ENCODE measurements at places on chromosomes 12 and 14. TPM values are rescaled to one million over a fixed set of nuclear protein-coding genes. Genes with fewer than 3 reads are reported as not detected.
A peak's percentile ranks its signal among the peaks of the same experiment; 100 is the strongest.

DNA sequence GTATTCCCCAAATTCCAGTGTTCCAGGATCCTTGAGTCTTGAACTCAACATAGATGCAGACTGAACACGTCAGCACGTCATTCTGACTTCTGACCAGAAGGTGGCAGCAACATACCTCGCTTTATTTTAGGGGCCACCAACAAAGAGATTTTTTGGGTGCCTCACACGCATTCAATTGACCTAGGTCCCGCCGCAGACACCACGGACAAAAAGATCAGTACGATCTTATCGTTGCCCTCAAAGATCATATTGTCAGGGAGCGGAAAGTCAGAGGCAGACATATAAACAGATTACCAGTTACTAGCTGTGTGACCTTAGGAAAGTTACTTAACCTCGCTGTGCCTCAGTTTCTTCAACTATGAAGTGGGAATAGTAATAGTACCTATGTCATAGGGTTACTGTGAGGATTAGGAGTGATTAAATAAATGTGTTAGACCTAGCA, 6.5 kb upstream of the PRPH start:
- peak; percentile 92 for DNase-seq
- H3K4me3 ChIP-seq, result no peak overlapping the region
- H3K4me1 ChIP-seq, result peaks cover 4% of the 10 kb centered on the region

The ATP5F1B gene
- total RNA-seq, result 681 TPM

The MMP17 gene
- total RNA-seq, result 10.9 TPM

The VSX2 gene
- not detected for total RNA-seq

GRCh38 chr12:79673354-79673753, 17.4 kb downstream of the PAWR start:
- no peaks in the 10 kb centered on the region for H3K27me3 ChIP-seq
- H3K36me3 ChIP-seq, result peaks cover 5% of the 10 kb centered on the region
- no peaks in the 10 kb centered on the region for H3K4me1 ChIP-seq
- no peak overlapping the region for H3K27ac ChIP-seq
- no peak overlapping the region for H3K4me3 ChIP-seq

GRCh38 chr14:53542732-53543131, 389.6 kb upstream of the DDHD1 start:
- H3K27me3 ChIP-seq, result no peaks in the 10 kb centered on the region
- no peak overlapping the region for H3K27ac ChIP-seq
- DNase-seq, result no peak
- H3K4me3 ChIP-seq, result no peak overlapping the region
- no peaks in the 10 kb centered on the region for H3K36me3 ChIP-seq

The IRF9 gene
- 26.9 TPM for total RNA-seq

The ENO2 gene
- total RNA-seq, result 139 TPM

DNA sequence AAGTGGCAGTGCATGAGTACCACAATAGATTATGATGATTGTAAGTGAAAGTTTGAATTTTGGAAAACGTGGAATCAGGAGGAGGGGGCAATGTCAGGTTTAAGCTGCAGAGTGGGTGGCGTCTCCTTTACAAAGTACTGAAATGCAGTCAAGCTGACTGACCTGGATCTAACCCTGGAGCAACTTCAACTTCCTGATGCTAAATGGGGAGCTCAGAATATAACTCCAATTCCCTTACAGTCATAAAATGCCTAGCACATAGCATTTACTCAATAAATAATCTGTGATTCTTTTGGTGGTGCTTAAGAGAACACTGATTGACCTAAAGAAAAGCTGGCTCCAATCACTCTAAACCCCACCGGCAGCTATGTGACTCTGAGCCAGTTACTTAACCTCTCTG, 38.5 kb downstream of the CCDC60 start:
- no peaks in the 10 kb centered on the region for H3K36me3 ChIP-seq
- H3K27ac ChIP-seq, result no peak overlapping the region
- no peak for DNase-seq
- H3K4me3 ChIP-seq, result no peak overlapping the region
- peaks cover 8% of the 10 kb centered on the region for H3K4me1 ChIP-seq

- no peak overlapping the region for H3K4me3 ChIP-seq
- no peaks in the 10 kb centered on the region for H3K4me1 ChIP-seq
- H3K36me3 ChIP-seq, result no peaks in the 10 kb centered on the region
Measured at GRCh38 chr14:86055512-86056075, 525.6 kb downstream of the FLRT2 start.

The SLC5A8 gene
- not detected for total RNA-seq

DNA sequence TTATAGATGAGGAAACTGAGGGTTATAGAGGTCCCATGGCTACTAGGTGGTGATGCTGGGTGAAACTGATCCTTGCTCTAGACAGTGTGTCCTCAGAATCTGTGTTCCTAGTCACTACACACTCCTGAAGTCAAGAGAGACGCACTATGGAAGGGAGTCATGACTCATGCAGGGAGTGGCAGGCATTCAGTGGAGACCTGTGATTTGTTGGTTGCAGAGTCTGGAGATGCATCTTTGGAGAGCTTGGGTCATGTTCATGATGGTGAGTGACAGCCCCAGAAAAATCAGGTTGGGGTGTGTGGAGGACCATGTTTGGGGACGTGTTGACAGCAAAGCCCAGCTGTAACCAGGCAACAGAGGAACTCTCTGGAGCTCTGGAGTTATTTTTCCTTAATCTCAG, 38.0 kb upstream of the FBXO21 start:
- H3K27me3 ChIP-seq, result no peaks in the 10 kb centered on the region
- DNase-seq, result no peak
- peaks cover 4% of the 10 kb centered on the region for H3K4me1 ChIP-seq
- H3K27ac ChIP-seq, result no peak overlapping the region
- H3K36me3 ChIP-seq, result no peaks in the 10 kb centered on the region

The PPM1H gene
- total RNA-seq, result 75.2 TPM

DNA sequence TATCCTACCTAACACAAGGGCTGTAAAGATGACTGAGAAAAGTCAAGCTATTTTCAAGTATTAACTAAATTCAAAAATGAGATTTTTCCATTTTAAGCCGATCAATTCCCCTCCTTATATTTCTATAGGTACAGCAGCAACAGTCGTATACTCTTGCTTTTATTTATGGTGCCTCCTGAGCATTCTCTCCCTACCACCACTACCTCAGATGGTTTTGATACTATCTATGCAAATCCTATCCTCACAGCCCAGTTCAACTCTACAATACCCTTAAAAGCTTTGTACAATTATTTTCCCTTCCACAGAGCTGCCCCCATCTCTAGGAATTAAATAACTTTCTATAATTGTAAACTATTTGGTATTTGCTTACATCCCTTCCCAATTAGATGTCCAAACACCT, 52.1 kb downstream of the GALC start:
- no peaks in the 10 kb centered on the region for H3K27me3 ChIP-seq
- no peak for DNase-seq
- H3K4me1 ChIP-seq, result no peaks in the 10 kb centered on the region
- H3K27ac ChIP-seq, result no peak overlapping the region

DNA sequence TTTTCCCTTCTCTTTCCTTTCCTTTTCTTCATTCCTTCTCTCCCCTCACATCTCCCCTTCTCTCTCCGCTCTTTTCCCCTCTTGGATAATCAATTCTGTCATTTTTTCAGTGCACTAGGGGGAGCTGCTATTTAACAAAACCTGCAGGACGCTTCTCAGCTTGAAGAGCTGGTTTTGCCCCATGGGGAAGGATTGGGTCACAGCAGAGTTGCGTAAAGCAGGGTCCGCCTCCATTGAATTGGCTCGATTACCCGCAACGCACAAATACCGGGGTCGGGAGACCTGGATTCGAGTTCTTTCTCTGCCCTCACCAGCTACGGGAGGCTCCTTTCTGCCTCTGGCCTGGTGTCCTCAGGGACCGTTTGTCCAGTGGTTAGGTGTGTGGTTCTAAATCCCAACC, 42.1 kb upstream of the CHGA start:
- peak; percentile 75 for DNase-seq
- H3K27me3 ChIP-seq, result no peaks in the 10 kb centered on the region

- H3K36me3 ChIP-seq, result no peaks in the 10 kb centered on the region
- DNase-seq, result no peak
- H3K4me1 ChIP-seq, result no peaks in the 10 kb centered on the region
- no peak overlapping the region for H3K4me3 ChIP-seq
- H3K27ac ChIP-seq, result no peak overlapping the region
Measured at GRCh38 chr14:79581912-79582576, 629.3 kb downstream of the DIO2 start.
